Kidney tubule cell (primary cell): ENCODE measurements at places on chromosomes 7 and 10.

GRCh38 chr10:28806951-28807759 lies 129.8 kb downstream of the BAMBI start:
- DNase-seq = no peak

- no peak for DNase-seq
Observed at GRCh38 chr10:117980755-117981702, 65.7 kb downstream of the RAB11FIP2 start.

GRCh38 chr10:17214971-17215781 lies 12.9 kb upstream of the VIM start:
- DNase-seq = peak; percentile 93

- DNase-seq = peak; percentile 83
Observed at GRCh38 chr7:33040803-33041516, 21.6 kb downstream of the NT5C3A start.

DNA sequence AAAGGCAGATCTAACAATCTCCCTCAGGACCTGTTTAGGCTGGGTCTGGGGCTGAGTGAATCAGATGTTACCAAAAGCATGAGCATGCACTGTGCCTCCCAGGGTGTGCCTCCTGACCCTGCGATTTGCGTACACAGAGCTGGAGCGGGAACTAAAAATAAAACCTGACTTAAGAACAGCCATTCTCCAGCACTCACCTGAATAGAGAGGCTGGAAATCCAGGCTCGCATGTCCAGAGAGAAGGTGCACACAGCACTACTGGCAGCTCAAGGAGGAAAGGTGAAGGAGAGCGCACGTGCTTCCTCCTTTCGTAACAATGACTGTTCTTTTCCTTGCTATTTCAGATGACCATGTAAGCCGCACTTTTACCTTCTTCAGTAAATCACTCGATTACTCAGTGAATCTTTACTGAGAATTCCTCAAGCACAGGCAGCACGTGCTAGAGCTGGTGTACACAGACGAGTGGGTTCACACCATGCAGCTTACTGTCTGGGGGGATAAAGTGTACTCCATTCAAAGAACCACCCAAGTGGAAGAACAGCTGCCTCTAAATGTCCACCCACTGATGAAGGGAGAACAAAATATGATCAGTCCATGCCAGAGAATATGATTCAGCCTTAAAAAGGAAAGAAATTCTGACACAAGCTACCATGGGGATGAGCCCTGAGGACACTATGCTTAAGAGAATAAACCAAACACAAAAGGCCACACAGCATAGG lies 45.6 kb downstream of the SFMBT2 start:
- DNase-seq = no peak

GRCh38 chr10:2874963-2875362 lies 192.4 kb upstream of the PFKP start:
- DNase-seq = no peak

DNA sequence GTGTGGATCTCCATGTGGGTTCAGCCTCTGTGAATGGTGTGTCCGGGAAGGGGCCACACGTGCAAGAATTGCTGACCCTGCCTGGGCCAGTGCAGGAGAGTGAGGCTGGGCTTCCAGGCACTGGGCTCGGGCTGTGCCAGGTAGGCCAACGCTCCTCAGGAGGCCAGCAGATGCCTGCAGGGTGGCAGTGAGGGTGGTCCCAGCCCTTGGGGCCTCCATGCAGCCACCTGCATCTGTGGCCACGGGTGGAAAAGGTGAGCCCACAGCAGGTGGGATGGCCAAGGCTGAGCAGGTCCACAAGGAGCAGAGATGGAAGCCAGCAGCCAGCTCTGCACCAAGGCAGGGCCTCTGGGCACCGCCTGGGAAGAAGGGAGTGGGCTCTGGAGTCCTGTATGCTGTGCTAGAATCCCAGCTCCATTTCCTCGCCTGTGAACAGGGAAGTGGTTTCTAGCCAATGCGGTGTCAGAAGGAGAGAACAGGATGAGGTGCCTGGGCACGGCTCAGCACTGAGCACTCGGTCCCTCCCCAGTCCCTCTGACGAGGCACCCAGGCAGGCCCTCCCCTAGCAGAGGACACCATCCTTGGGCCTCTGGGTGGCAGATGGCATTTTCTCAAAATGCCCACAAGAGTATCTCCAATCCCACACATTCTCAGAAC lies 31.1 kb upstream of the RET start:
- DNase-seq = no peak

- DNase-seq = no peak
Observed at GRCh38 chr7:82428186-82428961, 15.2 kb downstream of the CACNA2D1 start.

DNA sequence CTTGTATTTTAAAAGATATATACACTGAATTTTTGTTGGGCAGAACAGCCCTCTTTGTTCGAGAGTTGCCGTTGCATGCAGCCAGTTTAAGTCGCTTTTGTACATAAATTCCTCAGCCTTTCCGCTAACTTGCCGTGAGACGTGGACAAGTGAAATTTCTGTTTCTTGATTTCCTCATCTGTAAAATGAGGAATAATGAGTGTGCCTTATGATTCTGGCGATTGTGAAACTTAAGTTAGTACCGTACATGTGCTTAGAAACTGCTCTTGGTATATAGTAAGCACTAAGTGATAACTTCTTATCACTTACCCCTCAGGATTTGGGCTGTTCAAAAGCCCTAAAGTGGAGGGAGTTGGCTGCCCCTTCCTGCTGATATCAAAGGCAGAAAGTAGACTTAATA lies 1.4 kb downstream of the CCNJ start:
- peak; percentile 26 for DNase-seq

DNA sequence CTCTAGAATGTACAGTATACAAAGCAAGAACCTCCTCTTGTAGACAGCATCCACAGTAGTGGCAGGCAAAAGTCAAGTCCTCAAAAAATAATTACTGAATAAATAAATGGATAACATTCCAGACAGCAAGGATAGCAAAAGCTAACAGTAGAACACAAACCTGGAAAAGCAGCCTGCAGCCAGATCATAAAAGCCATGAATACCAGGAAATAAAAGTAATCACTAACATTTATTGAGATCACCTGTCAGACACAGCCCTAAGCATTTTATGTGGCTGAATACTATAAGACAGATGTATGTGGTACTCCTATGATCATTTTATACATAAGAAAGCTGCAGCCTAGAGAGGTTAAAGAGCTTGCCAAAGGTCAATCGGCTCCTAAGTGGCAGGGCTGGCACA lies 34.0 kb downstream of the CUL2 start:
- DNase-seq = no peak
